Globus pallidus (tissue), 1 donor: ENCODE measurements at places on chromosomes 1 and 21.

DNA sequence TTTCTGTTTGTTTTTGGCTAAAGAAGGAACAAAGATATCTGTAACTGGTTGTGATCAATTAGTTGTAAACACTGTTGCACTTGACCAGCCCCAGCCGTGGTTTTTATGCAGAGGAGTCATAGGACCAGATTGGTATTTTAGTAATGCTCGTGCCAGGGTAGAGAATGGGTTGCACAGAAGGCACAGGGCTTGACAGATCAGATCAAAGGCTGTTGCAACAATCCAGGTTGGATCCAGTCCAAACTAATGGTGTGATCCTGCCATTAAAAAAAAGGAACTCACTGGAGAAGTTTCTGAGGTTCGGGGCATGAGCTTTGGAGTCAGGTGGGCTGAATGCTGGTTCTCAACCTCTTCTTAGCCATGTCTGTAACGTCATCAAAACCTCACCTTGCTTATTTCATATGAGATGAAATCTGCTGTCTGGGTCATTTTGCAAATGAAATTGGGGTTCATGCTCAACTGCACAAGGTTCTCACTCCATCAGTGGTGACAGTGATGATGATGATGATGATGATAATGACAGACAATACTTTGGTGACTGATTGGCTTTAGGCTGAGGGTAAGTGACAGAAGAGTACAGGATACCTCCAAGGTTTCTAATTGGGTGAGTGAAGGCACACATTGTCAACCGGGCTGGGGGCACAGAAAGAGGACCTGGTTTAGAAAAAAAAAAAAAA lies 43.1 kb downstream of the ZNF281 start:
- DNase-seq = no peak

- DNase-seq = no peak
Measured at GRCh38 chr1:59070610-59071009, 226.3 kb upstream of the FGGY start.

GRCh38 chr21:44448651-44449131 lies 6.6 kb upstream of the LRRC3 start:
- DNase-seq = no peak

DNA sequence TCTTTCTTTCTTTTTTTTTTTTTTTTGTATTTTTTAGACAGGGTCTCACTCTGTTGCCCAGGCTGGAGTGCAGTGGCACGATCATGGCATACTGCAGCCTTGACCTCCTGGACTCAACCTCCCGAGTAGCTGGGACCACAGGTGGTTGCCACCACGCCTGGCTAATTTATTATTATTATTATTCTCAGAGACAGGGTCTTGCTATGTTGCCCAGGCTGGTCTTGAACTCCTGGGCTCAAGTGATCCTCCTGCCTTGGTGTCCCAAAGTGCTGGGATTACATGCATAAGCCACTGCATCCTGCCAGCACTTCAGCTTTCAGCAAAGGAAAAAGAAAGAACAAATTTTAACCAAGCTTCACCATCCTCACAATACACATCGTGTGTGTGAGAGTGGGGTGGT lies 97.9 kb upstream of the SERBP1 start:
- no peak for DNase-seq

GRCh38 chr1:184597650-184598357 lies 156.9 kb downstream of the EDEM3 start:
- no peak for DNase-seq

DNA sequence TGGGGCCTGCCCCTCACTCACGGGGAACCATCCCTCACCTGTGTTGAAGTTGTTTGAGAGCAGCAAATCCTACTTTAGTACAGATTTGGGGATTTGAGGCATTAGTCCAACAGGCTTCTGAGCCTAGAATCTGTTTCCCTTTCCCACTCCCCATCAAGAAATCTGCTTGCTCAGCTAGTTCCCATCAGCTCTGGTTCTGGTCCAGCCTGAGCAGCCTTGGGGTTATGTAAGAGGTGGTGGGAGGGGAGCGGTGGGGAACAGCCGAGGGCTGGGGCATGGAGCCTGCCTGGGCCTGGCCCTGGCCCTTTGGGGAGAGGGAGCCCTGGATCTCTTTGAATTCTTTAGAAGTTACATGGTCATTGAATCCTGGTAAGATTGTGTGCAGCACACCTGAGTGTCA lies 4.1 kb downstream of the GSTM5 start:
- DNase-seq = no peak
